ENCODE measurements at places on chromosomes 13 and 19.

- no peak for DNase-seq
These were observed 1133.5 kb downstream of the OLFM4 start for GRCh38 chr13:54162069-54162468.

DNA sequence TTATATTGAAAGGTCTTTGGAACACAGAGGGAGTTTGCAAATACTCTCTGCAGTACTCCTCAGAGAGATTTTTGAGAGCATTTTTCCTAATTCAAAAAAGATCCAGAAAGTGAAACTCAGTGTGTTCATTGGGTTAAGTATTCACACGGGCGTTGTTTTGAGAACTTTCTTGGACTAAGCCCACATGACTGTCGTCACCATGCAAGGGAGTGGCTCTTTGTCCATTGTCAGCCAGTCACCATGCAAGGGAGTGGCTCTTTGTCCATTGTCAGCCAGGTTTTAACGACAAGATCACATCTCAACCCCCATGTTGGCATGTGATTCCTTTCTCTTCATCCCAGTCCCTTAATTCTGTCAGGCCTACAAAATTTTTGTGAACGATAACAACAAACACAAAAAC, 81.2 kb upstream of the STK24 start:
- DNase-seq: no peak

DNA sequence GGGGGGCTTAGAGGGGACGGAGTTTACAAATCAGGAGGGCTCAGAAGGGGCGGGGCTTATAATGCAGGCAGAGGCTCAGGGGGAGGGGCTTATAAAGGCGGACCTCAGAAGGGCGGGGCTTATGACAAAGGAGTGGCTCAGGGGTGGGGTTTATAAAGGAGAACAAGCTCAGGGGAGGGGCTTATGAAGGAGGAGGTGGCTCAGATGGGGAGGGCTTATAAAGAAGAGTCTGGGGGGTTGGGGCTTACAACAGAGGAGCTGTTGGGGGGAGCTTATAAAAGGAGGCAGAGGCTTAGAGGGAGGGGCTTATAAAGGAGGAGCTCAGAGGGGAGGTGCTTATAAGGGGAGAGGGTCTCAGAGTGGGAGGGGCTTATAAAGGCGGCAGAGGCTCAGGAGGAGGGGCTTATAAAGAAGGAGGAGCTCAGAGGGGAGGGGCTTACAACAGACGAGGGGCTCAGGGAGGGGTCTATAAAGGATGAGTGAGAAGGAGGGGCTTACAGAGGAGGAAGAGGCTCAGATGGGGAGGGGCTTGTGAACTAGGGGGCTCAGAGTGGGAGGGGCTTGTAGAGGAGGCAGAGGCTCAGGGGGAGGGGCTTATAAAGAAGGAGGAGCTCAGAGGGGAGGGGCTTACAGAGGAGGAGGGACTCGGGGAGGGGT, 1.0 kb downstream of the SMIM24 start:
- no peak for DNase-seq

DNA sequence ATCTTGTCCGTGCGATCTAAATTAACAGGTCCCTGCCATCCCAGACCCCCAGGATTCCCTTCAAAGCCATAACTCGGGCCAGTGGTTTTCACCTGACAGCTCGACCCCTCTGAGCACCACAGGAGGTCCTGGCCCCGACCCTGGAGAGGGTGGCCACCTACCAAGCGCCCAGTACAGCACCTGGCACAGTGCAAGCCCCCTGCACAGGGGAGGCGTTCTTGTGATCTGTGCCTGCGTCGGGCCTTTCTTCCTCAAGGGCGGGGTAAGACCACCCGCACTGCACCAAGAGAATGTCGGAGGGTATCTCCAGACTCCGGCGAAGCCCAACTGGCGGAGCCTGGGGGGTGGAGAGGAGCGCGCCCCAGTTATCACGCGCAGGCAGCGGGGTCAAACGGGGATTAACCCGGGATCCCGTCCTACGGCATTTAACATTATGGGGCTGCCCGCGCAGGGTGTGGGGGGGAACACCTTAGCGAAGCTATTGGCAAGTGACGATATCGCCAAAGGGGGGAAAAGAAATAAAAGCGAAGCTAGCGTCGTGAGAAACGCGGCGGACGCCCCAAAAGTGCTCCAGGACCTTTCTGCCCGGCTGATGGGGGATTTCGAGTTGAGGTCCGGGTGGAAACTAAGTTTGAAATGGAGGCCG, 1.3 kb upstream of the HNRNPL start:
- no peak for DNase-seq

DNA sequence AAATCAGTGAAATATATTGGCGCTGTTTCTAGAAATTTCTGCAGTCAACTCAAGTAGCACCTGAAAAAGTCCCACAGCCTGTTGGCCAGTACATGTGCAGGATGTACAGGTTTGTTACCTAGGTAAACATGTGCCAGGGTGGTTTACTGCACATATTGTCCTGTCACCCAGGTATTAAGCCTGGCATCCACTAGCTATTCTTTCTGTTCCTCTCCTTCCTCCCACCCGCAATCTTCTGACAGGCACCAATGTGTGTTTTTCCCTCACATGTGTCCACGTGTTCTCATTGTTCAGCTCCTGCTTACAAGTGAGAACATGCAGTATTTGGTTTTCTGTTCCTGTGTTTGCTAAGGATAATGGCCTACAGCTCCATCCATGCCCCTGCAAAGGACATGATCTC, 13.1 kb upstream of the SCEL start:
- DNase-seq: no peak

- DNase-seq: no peak
These were observed 121.7 kb downstream of the FNDC3A start for GRCh38 chr13:49097374-49097773.

- DNase-seq: no peak
These were observed 12.6 kb downstream of the CCL25 start for GRCh38 chr19:8064911-8065874.

DNA sequence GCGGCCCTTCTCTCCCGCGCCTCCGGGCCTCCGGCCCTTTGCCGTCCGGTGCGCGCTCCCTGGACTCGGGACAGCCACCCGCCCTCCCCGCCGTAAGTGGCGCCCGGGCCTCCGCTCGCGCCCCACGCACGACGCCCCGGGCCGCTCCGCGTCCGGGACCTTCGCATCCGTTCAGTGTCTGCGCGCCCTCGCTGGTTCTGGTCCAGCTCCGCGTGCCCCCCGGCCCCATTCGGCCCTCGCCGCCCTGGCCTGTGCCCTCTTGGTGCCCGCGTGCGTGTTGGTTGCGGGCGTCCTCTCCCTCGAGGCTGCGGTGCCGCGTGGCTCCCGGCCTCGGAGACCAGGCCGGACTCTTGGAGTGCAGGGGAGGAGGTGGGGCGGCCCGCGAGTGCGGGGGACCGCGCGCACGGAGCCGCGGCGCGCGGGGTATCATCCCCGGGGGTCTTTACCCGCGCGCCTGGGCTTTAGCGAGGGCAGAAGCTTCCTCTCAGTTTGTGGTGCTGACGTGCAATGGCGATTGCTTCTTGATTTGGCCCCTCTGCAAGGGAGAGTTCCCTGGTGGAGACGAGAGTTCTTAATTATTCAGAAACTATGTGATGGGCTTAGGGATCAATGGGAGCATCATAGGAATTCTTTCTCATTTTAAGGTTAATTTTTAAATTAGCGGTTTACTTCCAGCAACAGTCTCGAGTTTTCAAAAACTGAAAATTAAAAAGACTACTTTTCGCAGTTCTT, 757 bp downstream of the WASF3 start:
- no peak for DNase-seq

- DNase-seq: peak; percentile 95
These were observed 4.0 kb downstream of the TPGS1 start for GRCh38 chr19:511101-511851.

- no peak for DNase-seq
These were observed 955.5 kb upstream of the PCDH9 start for GRCh38 chr13:68185444-68186141.

DNA sequence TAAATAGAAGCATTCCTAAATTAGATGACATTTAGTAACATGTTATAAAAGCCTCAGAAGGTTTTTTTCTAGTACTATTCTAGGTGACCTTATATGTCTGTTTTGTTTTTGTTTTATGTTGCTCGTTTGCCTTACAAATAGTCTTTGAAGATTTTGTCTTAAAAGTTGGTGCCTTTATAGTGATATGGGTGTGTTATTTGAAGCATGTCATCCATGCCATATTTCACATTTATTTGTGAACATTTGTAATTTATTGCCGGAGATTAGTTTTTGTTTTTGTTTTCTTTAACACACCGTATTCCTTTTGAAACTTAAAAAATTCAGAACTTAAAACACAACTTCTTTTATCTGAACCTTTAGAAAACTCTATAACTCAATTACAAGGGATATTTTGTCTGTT, 422.8 kb upstream of the PCDH9 start:
- no peak for DNase-seq

- DNase-seq: no peak
These were observed 30.9 kb downstream of the COL4A1 start for GRCh38 chr13:110275931-110276552.

GRCh38 chr13:29749401-29750182, 100.8 kb downstream of the UBL3 start:
- DNase-seq: no peak

Data from NCI-H1436 treated with DMSO at 0.1 percent for 48 hours (cell line).